ENCODE measurements at places on chromosomes 7 and 10.

GRCh38 chr10:86371116-86371515 lies 4.5 kb upstream of the GRID1 start:
- no peak for DNase-seq

GRCh38 chr7:16235147-16236114 lies 185.9 kb downstream of the CRPPA start:
- no peak for DNase-seq

- DNase-seq, result no peak
Measured at GRCh38 chr10:100709146-100710082, 36.0 kb upstream of the PAX2 start.

GRCh38 chr7:42183547-42183946 lies 53.5 kb downstream of the GLI3 start:
- DNase-seq, result no peak

- no peak for DNase-seq
Measured at GRCh38 chr7:80902716-80903308, 16.0 kb downstream of the SEMA3C start.

DNA sequence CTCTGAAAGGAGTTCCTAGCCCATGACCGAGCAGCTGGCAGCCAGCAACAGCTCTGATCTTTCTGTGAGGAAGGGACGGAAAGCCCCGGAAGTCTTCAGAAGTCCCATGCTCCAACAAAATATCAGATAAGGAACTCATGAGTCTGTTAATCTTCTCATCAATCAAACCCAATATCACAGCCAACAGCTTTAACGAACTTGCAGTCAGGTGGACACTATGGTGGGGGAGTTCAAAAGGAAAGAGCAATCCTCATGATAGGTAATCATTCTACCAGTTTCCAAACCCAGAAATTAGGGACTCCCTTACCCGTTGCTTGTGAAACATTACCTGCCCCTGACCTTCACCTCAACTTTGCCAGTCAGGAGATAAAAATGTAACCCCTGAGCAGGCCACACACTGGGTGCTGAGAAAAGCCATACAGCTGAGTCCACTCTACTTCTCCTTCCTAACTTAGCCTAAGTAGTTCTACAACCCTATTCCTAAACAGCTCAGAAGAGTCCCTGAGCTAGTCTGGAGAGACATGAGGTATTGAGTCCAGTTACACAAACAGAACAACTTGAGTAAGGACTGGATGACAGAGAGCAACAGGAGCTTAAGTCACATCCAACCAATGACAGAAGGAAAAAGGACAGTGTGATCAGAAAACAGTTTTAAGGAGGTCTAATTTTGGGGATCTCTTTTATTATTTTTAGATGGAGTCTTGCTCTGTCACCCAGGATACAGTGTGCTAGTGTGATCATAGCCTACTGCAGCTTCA lies 2.2 kb downstream of the NDST2 start:
- DNase-seq, result no peak

- no peak for DNase-seq
Measured at GRCh38 chr10:47451998-47452494, 31.9 kb downstream of the ANXA8 start.

- no peak for DNase-seq
Measured at GRCh38 chr10:124989526-124989925, 47.6 kb downstream of the ZRANB1 start.

- no peak for DNase-seq
Measured at GRCh38 chr7:120402079-120402767, 129.2 kb downstream of the KCND2 start.

- no peak for DNase-seq
Measured at GRCh38 chr7:77458786-77459185, 42.6 kb upstream of the GSAP start.

GRCh38 chr7:25664593-25664992 lies 436.3 kb upstream of the NPVF start:
- no peak for DNase-seq

DNA sequence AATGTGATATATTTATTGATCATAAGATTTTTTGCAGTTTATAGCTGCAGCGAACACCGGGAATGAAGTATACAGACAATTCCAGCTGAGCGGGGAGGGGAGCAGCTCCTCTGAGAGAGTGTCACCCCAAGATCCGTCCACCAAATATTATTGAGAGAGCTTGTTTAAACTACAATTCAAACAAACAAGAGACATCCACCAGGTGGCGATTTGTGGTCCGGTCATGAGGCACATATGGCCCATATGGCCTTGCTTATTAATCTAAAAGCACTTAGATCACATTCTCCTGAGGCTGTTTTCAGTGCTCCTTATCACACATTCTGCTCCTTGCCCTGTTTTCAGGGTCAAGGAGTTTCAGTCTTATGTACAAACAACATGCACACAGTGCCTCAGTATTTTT lies 83.1 kb downstream of the THSD7A start:
- no peak for DNase-seq

GRCh38 chr10:99983280-99983988 lies 26.3 kb downstream of the DNMBP start:
- DNase-seq, result no peak

DNA sequence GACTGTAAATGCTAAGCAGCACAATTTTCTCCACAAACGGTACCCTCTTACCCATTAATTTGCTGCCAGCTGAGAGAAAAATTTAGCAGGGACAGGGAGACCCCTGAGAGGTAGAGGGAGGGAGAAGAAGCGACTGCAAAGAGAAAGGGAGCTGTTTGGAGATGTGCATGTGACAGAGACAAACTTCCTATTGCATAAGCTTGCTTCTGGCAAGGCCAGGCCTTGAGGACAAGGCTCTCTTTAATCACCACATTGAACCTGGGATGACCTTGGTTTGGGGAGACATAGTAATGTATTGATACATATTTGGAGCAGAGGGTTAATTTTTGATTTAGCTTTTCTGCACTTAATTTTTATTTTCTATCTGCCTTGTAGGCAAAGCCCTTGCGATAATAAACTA lies 31.1 kb upstream of the HIBADH start:
- DNase-seq, result no peak

GRCh38 chr7:115475761-115476385 lies 554.0 kb downstream of the MDFIC start:
- DNase-seq, result no peak

DNA sequence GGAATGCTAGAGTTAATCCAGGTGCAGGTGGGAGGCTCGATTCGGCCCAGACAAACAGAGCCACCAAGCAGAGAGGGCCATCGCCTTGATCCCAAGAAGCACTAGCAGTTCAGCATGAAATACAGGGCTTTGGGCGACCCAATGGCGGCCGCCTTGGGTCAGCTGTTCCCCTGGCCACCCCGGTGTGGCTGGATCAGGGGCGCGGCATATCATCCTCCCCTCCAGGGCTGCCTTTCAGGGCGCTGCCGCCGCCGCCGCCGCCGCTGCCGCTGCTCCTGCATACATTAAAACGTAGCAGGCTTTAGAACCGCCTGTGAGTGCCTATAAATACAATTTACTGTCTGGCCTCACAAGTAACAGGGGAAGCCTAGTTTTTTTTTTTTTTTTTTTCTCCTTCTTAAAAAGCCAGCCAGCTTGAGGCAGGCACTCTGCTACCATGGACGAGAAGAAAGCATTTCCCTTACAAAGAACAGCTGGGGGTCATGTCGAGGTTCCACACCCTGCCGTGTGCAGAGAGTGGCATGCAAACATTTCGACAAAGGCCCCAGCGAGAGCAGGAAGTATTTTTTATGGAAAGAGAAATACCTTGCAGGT lies 57.7 kb upstream of the EFCAB10 start:
- no peak for DNase-seq
